ENCODE measurements at places on chromosomes 12 and 14.

GRCh38 chr12:124765581-124766489 lies 97.8 kb downstream of the SCARB1 start:
- no peak for DNase-seq

DNA sequence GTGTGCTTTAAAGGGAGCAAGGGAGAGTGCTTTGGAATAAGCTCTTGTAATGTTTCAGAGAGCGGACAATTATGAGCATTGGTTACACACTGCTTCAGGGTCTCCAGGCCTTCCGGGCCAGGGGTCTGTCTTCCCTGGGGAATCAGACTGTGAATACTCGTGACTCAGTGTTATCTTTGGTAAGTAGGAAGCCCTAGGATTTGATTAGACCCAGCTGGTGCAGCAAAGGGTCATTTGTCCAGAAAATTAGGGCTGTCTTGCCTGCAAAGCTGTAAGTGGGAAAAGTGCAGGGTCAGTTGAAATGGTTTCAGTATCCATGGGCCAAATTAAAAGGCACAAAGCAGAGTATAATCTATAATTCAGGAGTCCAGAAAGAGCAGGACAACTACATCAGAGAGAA lies 475.6 kb downstream of the MED13L start:
- DNase-seq: no peak

DNA sequence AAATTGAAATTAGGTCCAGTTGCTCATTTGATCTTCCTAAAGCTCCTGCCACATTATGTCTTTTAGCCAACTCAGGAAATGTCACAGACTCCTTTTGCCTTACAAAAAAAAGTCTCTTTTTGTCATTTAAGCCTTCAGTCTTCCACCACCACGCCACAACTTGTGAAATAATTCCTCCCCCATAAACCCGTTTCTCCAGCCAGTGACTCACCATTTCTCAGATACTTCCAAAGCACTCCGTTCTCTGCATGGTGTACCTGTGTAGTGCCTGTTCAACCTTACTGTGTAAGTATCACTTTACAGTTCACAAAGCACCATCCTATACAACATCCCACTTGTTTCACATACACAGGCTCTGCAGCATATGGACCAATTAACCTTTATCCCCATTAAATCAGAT lies 139.5 kb upstream of the AEBP2 start:
- DNase-seq: no peak

GRCh38 chr12:15939111-15939510 lies 28.0 kb downstream of the DERA start:
- no peak for DNase-seq

- DNase-seq: peak; percentile 8
Measured at GRCh38 chr14:52069307-52070050, 620 bp upstream of the NID2 start.

DNA sequence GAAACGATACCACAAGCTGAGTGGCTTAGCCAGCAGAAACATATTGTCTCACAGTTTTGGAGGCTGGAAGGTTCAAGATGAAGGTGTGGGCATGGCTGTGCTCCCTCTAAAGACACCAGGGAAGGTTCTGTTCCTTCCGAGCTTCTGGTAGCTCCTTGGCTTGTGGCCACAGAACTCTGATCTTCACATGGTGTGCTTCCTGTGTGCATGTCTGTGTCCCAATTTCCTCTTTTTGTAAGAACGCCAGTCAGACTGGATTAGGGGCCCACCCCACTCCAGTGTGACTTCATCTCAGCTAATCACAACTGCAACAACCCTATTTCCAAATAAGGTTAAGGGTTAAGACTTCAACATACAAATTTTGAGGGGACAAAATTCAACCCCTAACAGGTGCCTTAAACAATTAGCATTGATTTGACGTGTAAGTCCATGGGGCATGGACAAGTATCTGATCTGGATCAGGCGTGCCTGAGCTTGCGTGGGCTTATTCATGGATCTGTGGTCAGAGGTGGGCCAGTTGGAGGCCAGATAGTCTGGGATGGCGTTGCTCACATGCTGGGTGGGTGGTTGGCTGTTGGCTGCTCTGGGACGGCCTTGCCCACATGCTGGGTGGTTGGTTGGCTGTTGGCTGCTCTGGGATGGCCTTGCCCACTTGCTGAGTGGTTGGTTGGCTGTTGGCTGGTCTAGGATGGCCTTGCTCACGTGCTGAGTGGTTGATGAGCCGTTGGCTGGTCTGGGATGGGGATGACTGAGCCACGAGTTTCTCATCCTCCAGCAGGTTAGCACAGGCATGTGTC lies 88.5 kb downstream of the LGMN start:
- DNase-seq: no peak

GRCh38 chr12:28497889-28498411 lies 307.7 kb downstream of the CCDC91 start:
- no peak for DNase-seq

GRCh38 chr14:96088481-96088880 lies 49.3 kb downstream of the C14orf132 start:
- DNase-seq: no peak

- no peak for DNase-seq
Measured at GRCh38 chr14:68084256-68084655, 264.7 kb downstream of the RAD51B start.

- DNase-seq: no peak
Measured at GRCh38 chr12:56808954-56809353, 45.8 kb downstream of the HSD17B6 start.

DNA sequence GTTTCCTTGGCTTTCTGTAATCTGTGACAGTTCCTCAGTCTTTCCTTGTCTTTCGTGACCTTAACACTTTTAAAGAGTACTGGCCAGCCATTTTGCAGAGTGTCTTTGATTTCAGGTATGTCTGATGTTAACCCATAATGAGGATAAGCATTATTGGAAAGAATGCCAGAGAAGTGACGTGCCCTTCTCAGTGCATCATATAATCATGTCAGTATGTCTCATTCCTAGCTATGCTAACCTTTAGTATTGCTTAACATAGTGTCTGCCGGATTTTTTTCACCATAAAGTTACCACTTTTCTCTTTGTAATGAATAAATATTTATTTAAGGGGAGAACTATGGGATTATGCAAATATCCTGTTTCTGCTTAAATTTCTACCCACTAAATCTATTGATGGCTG lies 28.5 kb downstream of the RERG start:
- DNase-seq: no peak

- DNase-seq: no peak
Measured at GRCh38 chr12:106073179-106073578, 65.6 kb downstream of the NUAK1 start.

- no peak for DNase-seq
Measured at GRCh38 chr12:3622822-3623690, 129.9 kb downstream of the CRACR2A start.

DNA sequence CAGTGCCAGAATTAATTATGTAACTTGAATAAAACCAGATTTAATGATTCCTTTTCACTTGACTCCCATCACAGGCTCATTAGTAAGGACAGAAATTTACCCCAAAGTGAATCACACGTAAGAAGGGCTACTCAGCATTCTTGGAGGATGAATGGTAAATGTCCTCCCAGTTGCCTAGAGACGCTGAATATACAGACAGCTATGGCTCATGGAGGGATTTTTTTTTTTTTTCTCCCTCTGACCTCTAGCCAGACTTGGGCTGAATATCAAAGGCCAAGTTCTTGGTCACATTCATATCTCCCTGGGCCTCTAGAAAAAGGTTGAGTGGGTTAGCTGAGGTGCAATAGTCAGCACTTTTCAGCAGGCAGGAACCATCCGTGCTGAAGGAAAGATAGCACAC lies 77.5 kb downstream of the PHLDA1 start:
- no peak for DNase-seq

GRCh38 chr12:7110661-7111060 lies 1.6 kb upstream of the C1RL start:
- no peak for DNase-seq

DNA sequence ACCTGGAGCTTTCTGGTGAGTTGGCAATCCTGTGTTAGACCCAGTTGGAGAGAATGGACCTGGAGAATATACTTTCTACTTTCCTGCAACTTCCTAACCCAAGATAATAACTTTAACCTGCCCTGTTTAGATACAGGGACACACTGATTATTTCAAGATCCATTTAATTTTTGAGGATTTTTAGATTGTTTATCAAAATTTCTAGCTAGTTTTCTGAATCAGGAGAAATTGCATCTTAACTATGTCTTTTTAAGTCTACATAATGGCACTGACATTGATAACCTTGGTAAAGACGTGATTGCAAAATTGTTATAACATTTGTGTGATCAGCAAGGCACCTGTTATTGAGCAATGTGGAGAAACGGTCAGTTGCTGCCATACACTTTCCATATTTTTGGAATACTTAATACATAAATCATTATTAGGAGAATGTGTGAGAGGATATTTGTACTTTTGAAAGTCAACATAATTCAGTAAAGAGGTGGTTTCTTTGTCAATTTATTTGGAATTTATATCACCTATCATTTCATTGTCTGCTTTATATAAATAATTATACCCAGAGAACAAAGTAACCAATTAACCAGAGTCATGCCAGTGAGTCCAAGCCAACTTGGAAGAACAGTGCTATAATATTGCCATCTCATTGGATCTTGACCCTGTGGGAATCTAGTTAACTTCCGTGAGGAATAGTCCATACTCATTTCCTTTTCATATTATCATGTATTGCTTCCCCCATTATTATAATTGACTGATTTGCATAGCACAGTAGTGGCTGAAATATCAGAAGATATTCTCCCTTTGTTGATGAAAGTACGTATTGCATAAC lies 28.4 kb downstream of the NFYB start:
- no peak for DNase-seq

GRCh38 chr12:27133022-27133590 lies 50.7 kb upstream of the C12orf71 start:
- no peak for DNase-seq

DNA sequence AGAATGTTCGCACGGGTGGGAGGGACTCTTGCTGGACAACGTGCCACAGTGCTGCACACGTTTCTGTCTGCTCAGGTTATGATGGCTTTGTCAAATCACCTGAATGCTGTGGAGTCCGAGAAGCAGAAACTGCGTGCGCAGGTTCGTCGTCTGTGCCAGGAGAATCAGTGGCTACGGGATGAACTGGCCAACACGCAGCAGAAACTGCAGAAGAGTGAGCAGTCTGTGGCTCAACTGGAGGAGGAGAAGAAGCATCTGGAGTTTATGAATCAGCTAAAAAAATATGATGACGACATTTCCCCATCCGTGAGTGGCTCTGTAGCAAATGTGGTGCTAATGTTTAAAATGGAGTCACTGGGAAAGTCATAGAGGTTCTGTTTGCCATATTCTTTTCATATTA lies 28.5 kb downstream of the KLC1 start:
- no peak for DNase-seq

DNA sequence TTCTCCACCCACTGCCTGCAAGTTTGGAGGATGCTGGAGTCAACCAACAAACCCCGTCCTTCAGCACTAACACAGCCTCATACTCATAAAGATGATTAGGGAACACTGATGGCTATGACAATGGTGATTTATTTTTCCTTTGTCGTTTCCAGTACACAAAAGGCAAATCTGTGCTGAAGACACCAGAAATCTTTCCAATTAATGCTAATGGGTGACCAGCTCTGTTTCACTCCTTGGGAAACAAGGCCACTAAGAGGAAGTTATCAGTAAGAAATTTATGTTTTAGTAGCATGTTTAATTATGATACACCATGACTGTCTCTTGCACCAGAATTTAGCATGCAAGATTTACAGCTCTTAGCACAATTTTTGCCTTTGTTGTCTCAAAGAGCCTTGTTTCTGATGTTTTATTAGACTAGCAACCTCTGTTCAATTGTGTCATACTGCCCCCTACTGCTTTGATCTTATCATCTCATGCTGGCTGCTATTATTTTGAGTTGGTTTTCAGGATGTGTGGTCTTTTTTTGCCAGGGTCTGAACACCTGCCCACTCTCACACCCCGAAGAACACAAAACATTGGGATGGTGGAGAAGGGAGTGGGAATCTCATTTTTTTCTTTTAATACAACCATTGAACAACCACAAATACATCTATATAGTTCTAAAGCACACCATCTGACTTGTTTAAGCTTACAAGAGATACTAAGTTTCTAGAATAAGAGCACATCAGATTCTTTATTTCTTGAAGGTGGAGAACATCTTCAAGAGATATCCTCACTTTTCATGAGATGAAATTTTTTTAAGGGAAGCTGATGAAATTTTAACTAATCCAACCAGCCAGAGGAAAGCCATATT lies 160.9 kb downstream of the SPTSSA start:
- no peak for DNase-seq

DNA sequence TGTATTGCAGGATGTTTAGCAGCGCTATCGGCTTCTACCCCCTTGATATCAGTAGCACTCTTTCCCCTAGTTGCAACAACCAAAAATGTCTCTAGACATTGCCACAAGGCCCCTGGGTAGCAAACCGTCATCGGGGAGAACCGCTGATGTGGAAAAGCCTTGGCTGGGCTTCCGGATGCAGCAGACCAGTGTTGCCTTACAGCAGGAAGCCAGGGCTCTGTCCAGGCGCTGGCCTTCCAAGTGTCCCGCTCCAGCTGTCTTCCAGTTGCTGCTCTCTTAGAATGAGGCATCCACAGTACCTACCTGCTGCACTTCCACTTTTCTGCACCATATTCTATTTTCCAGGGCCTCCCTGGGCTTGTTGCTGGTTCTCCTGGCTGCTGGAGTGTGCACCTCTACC lies 22.6 kb upstream of the SLC10A1 start:
- no peak for DNase-seq

- peak; percentile 49 for DNase-seq
Measured at GRCh38 chr12:32399370-32400113, at the start of gene FGD4. Gene FGD4 (plus strand): TSS chr12:32399558.

Data from activated naive CD4-positive, alpha-beta T cell treated with Interleukin-2 at 50 U/mL for 16 hours (primary cell).